ENCODE measurements at places on chromosomes 4 and X.

DNA sequence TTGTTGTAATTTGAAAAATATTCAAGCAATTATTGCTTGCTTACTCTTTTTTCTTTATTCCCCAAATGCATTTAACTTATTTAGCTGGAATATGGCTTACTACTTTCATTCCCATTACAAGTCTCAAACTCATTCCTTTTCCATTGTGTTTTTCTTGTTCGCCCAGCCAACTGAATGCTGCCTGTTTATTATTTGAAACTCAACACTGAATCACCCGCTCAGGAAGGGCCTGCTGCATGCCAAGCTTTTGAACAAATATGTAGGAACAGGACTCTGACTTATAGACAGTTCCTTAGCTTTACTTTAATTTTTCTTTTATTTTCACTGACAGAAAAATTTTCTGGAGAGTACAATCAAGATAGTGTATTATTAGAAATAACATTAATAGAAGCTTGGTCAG, 12.9 kb downstream of the PCDH18 start:
- DNase-seq = no peak

DNA sequence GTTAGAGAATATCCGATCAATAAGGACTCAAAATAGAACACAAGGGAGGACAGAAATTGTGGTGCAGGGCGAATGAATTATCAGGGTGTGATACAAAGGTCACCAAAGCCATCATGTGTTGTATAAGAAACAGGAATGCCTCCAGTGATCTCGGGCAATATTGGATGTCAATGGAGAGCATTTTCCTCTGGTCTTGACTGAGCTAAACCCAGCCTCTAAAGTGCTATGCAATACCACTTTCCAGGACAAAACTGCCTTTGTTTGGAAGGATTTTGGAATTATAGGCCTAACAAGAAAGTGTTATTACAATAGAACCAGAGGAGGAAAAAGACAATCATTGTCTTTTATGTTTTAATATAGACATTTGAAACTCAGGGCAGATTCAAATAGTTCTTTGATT, 281.7 kb downstream of the CHM start:
- no peak for DNase-seq

DNA sequence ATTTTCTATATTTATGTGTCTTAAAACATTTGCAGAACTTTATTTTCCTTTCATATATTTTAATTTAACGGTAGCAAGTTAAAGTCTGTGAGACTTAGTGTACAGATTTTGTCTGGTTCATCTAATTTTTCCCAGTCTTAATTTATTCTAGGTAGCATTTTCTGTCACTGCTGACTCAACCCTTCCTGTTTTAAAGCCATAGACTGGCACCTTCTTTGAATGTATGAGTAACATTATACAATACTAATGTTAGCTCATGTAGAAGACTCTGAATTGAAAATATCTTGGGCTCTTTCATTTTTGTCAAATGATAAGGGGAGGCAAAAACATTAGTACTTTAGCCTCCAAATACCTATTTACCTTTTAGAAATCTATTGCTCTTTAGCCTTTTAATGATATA, 43.6 kb downstream of the BLTP1 start:
- no peak for DNase-seq

DNA sequence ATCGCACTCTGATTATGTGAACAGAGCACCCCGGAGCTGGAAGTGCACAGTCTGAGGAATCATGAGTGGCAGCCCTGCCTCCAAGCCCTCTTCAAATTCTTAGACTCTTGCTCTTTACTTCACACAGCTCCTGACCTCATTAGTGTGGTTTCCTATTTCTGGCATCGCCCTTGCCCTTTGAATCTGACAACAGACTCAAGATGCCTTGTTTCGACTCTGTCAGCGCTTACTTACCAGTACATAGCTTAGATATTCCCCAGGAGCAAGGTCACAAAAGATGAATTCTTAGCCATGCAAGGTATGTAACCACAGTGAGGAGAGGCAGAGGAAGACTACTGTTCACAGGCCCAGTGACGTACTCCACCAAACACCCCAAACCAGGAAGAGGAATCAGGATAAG, 167.2 kb downstream of the KDR start:
- no peak for DNase-seq

GRCh38 chr4:8077181-8078108, 81.2 kb downstream of the ABLIM2 start:
- DNase-seq = no peak

DNA sequence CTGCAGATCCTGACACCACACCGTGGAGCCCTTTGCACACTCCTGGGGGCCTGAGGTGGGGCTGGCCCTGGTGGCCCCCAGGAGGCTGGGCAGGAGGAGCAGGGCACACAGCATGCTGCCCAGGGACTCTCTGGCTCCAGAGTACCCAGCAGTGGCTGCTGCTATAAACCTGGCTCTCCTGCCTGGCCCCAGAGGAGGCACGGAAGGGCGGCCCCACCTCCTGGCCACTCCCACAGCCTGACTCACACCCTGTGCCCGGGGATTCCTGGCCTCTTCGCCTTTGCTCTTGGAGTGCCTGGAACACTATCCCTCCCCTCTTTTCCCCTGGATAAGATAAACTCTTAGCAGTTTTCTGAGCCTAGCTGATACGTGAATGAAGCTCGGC, at the start of gene PSAPL1:
TSS of gene PSAPL1 (minus strand) at position 165 of the 385 bp plus-strand sequence. CDS start at position 114, 51 bp downstream.
- DNase-seq = no peak

Data from DMS 273 treated with DMSO at 0.1 percent for 48 hours (cell line).